ENCODE measurements at places on chromosomes 3 and 15. TPM values are rescaled to one million over a fixed set of nuclear protein-coding genes. Genes with fewer than 3 reads are reported as not detected.

The ACKR2 gene
- total RNA-seq, result not detected

The TOPAZ1 gene
- total RNA-seq, result not detected

The CEMIP gene
- 0.19 TPM for total RNA-seq

The ST3GAL6 gene
- total RNA-seq, result 6.0 TPM

The TMC3 gene
- not detected for total RNA-seq

The GJD2 gene
- total RNA-seq, result not detected

The HMCES gene
- total RNA-seq, result 20.9 TPM

Measured in vein endothelial cell (primary cell).